A549 treated with GW870086 at 1 μM for 4 hours (cell line): ENCODE measurements at places on chromosomes 11 and 22. TPM values are rescaled to one million over a fixed set of nuclear protein-coding genes. Genes with fewer than 3 reads are reported as not detected.

ST14 gene
- 0.09 to 0.30 TPM (median 0.14 TPM) in 5 replicates for total RNA-seq

KCNE3 gene
- total RNA-seq, result 0.20 TPM in 1 of 5 replicates, not detected in the others

LARGE2 gene
- total RNA-seq, result 2.0 to 3.4 TPM (median 2.9 TPM) in 5 replicates

FJX1 gene
- total RNA-seq, result 31.9 to 44.3 TPM (median 39.3 TPM) in 5 replicates

MS4A3 gene
- total RNA-seq, result not detected in 5 replicates

NRGN gene
- 6.1 to 11.4 TPM (median 9.6 TPM) in 5 replicates for total RNA-seq

PRR14L gene
- 5.4 to 7.5 TPM (median 6.6 TPM) in 5 replicates for total RNA-seq

MMP7 gene
- 22.8 to 33.8 TPM (median 24.6 TPM) in 5 replicates for total RNA-seq

ADAMTS8 gene
- total RNA-seq, result 0.26 to 0.52 TPM (median 0.47 TPM) in 5 replicates

LRRC56 gene
- 0.54 to 0.97 TPM (median 0.77 TPM) in 5 replicates for total RNA-seq

OR51B5 gene
- total RNA-seq, result 0.10 TPM in 2 of 5 replicates, not detected in the others

PATE2 gene
- total RNA-seq, result not detected in 5 replicates

SPTBN2 gene
- 8.0 to 11.7 TPM (median 9.5 TPM) in 5 replicates for total RNA-seq

CRYAB gene
- total RNA-seq, result 10.4 to 25.3 TPM (median 14.6 TPM) in 5 replicates

OR5T2 gene
- not detected in 5 replicates for total RNA-seq

MCHR1 gene
- total RNA-seq, result not detected in 5 replicates

MPZL2 gene
- 0.07 to 0.09 TPM in 2 of 5 replicates, not detected in the others for total RNA-seq

TMEM80 gene
- total RNA-seq, result 8.4 to 10.4 TPM (median 10.0 TPM) in 5 replicates

H19 gene
- total RNA-seq, result 8.3 to 20.6 TPM (median 14.5 TPM) in 5 replicates

PRG3 gene
- not detected in 5 replicates for total RNA-seq

BIK gene
- 1.4 to 2.0 TPM (median 1.5 TPM) in 5 replicates for total RNA-seq

MUC5AC gene
- 1.5 to 2.3 TPM (median 2.0 TPM) in 5 replicates for total RNA-seq

CST6 gene
- total RNA-seq, result not detected in 5 replicates

SNX32 gene
- total RNA-seq, result 0.05 to 0.08 TPM (median 0.07 TPM) in 3 of 5 replicates, not detected in the others

MRGPRF gene
- 0.06 to 0.09 TPM (median 0.08 TPM) in 3 of 5 replicates, not detected in the others for total RNA-seq

ASCL2 gene
- total RNA-seq, result 0.07 TPM in 1 of 5 replicates, not detected in the others

CYTH4 gene
- total RNA-seq, result 0.59 to 1.9 TPM (median 0.90 TPM) in 5 replicates
